ENCODE measurements at places on chromosomes 12 and 14.

DNA sequence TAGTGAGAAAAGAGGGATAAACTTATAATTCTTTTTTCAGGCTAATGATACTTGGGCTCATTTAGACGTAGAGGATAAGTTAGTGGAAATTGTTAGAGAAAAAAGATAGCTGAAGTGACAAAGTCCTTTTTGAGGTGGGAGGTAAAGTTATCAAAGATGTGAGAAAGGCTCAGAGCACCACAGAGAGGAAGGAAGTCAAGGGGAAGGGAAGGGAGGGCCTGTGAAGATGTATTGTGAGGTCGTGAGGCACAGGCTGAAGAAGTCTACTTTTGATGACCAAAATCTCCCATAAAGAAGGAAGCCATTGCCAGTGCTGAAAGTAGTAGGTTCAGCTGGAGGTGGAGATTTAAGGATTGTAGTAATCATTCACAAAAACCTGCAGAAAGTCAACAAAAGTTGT lies 19.4 kb upstream of the PTGDR start:
- DNase-seq: no peak

- DNase-seq: no peak
These were observed 45.5 kb downstream of the EML1 start for GRCh38 chr14:99838639-99839134.

DNA sequence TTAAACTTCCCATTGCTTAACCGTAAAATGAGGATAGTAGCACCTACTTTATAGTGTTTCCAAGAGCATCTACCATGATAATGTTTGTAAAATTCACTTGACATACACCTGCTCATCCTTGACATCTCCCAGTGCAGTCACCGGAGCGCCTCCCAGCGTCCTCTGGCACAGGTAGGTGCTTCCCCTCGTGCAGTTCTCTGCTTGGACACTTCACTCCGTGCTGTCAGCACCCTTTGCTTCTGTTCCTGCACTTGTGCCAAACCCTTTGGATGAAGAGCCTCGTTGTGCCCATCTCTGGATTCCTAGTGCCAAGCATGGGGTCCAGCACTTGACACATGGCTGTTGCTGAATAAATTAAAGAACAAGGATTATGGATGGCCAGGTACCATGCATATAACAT lies 28.3 kb downstream of the ETV6 start:
- DNase-seq: no peak

DNA sequence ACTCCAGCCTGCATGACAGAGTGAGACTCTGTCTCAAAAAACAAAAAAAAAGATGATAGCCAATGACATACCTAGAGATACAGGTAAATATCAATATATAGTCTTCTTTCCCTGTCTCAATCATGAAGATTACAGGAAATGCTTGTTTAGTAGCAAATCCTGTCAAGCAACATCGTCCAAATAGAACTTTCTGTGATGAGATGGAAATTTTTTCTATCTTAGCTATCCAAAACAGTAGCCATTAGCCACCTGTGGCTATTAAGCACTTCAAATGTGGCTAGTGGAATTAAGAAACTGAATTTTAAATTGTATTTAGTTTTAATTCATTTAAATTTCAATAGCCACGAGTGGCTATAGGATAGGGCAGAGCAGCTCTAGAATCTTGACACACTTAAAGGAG lies 33.2 kb upstream of the RIC8B start:
- DNase-seq: no peak

GRCh38 chr14:106848330-106849121 lies 1322.1 kb downstream of the TMEM121 start:
- no peak for DNase-seq

GRCh38 chr12:77850129-77850528 lies 19.4 kb downstream of the NAV3 start:
- DNase-seq: no peak

DNA sequence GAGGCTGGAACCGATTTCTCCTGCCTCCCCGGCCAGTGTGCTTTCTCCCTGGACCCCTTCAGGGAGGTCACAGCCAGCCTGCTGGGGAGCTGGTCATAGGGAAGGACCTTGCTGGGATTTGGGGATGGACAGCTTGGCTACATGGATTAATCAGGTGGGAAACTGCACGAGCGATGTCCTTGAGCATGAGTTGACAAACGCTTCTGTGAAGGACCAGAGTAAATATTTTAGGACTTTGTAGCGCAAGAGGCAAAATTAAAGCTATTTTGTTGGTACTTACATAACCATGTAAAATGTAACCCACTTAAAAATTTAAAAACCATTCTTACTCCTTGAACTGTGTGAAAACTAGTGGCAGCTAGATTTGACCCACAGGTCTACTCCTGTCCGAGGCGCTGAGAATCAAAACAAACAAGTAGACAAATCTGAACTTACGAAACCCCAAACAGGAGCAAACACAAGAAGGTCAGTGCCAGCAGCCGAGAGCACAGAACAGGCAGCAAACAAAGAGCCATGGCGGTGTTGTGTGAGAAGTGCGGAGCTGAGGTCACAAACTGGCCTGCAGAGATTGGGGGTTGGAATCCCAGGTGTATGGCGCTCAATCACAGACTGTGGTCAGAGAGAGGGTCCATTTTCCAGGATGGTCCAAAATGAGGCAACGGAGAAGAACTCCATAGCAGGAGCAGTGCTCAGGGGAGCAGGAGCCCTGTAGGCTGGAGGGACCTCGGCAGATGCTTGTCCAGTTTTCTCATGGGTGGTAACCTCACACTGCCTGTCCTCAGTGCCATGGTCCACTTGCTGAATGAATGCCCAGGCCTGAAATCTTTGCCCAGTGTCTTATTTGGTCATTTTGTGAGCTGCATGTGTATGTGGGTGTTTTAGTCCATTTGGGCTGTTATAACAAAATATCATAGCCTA lies 79.2 kb upstream of the CLMN start:
- DNase-seq: no peak

DNA sequence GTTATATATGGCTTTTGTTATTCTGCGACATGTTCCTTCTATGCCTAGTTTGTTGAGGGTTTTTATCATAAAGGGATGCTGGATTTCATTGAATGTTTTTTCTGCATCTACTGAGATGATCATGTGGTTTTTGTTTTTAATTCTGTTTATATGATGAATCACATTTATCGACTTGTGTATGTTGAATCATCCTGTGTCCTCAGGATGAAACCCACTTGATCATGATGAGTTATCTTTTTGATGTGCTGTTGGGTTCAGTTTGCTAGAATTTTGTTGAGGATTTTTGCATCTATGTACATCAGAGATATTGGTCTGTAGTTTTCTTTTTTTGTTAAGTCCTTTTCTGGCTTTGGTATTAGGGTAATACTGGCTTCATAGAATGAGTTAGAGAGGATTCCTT lies 291.2 kb downstream of the AKAP6 start:
- no peak for DNase-seq

GRCh38 chr14:67952786-67953185 lies 133.2 kb downstream of the RAD51B start:
- DNase-seq: no peak

DNA sequence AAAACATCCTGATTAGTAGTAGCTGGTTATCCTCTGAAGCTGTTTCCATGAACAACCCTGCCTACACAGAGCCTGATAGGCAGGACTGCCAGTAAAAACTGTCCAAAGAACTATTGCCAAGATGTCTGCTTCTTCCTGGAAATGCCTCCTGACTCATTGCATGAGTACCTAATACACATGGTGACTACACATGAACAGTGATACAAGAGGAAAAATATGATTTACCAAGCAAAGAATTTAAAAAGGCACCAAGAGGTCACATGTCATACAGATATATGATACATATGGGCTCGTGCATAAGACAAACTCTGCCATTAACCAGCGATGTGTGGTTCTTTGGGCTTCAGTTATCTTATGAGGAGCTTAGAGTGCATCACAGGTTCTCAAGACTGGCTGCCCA lies 552.3 kb downstream of the SLC16A7 start:
- peak; percentile 14 for DNase-seq

- peak; percentile 29 for DNase-seq
These were observed 29.1 kb upstream of the SOS2 start for GRCh38 chr14:50260511-50260910.

GRCh38 chr14:88706425-88706824 lies 86.3 kb downstream of the EML5 start:
- DNase-seq: no peak

- no peak for DNase-seq
These were observed 17.5 kb downstream of the KNTC1 start for GRCh38 chr12:122544537-122544936.

DNA sequence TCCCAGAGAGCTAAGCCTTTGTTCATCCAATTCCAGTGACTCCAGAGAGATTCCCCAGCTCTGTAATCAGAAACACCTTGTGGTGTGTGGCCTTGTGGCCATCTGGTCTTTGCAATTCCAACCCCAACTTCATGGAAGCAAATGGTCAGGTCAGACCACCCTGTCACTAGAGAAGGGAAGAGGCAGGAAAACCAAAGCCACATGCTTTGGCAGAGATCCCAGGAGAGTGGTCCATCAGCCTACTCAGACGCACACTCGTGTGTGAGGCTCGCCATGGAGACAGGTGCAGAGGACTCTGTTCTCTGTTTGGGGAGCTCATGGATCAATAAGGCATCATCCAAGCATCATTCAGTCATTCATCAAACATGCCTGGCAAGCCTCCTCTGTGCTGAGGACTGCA lies 46.2 kb upstream of the TUNAR start:
- no peak for DNase-seq

DNA sequence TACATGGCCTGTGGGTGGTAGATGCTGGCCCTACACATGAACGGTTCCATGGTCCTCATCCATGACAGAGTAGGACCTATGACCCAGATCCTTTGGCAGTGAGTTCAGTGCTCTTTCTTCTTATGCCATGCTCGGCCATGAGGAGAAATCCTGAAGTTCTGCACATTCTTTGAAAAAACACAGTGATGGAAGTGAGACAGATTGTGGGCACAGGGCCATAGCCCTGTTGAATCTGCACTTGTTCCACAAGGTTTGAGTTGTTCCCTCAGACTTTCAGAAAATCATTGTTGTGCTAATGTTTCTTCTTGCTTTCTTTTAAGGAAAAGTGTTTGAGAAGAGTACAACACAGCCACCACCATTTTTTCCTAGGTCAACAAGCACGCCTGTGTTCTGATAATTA lies 180.0 kb downstream of the C12orf75 start:
- DNase-seq: no peak

GRCh38 chr14:93299866-93300265 lies 33.0 kb downstream of the BTBD7 start:
- no peak for DNase-seq

DNA sequence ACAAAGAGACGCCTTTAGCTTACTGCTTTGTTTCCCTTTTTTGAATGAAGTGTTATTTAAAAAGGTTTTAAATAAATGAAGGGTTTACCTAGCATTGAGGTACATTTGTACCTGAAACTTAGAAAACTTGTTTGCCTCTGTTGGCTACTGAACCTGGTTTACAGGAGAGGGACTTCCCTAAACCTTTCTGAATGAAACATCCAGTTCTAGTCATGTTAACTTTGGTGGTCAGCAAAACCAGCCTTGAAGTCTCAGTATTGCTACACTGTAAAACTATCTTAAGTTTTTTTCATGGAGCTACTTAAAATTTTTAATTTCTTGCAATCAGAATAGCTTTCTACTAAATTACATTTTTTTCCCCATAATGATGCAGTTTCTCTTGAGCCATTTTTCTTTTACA lies 38.2 kb downstream of the RASSF8 start:
- DNase-seq: no peak

GRCh38 chr12:57188090-57188425 lies 28.5 kb upstream of the NXPH4 start:
- DNase-seq: no peak

DNA sequence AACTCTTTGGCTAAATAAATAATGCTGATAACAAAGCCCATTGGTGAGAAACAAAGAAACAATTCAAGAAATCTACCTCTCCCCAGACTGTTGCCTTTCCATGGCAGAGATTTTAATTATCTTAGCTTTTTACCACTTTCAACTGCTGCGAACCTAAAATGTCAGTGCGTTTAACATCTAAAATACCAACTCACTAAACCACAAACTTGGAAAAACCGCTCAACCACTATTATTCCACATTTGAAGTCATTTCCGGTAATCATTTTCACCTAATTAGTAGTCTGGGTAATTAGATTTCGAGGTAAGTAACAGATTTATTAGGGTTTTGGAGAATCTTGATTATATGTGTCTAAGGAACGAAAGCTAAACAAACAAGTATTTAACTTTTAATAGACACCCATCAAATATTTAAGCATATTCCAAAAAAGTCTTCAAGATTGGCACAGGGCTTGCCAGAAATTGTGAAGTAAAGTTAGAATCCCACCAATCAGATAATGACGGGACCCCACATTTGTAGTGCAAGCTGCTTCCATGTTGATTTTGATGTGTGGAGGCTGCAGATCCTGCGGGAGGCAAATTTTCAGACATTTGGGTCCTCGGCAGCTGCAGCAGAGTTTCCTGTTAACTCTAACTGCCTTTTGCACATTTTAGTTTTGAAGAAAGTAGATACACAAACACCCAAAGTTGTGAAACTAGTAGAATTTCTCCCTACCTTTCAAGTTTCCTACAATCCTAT lies 4.1 kb downstream of the OTX2 start:
- DNase-seq: no peak

- DNase-seq: no peak
These were observed 36.8 kb downstream of the IQSEC3 start for GRCh38 chr12:103169-103981.

DNA sequence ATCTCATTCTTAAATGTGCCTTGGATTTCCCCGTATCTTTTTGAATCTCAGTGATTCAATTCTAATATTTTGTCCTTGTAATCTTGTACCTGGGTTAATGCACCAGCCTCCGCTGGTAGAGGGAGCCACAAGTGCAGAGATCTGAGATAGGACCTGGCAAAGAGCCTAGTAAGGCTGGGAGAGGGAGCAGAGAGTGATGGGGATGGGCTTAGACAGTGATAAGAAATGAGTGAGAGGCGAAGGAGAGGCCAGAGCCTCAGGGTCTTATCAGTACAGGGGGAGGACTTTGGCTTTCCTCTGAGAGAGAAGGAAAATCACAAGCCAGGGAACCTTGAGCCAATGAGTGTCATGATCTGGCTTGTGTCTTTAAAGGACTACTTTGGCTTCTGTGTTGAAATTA lies 30.5 kb upstream of the LMNTD1 start:
- no peak for DNase-seq

Data from hepatic stellate cell (primary cell).